CD4-positive, alpha-beta T cell treated with Interleukin-1 beta for 1 hour (primary cell): ENCODE measurements at places on chromosomes 1 and 21.

- no peak for DNase-seq
These were observed 13.1 kb downstream of the EVA1C start for GRCh38 chr21:32425628-32426027.

- no peak for DNase-seq
These were observed 6.5 kb downstream of the TAL1 start for GRCh38 chr1:47225430-47226100.

DNA sequence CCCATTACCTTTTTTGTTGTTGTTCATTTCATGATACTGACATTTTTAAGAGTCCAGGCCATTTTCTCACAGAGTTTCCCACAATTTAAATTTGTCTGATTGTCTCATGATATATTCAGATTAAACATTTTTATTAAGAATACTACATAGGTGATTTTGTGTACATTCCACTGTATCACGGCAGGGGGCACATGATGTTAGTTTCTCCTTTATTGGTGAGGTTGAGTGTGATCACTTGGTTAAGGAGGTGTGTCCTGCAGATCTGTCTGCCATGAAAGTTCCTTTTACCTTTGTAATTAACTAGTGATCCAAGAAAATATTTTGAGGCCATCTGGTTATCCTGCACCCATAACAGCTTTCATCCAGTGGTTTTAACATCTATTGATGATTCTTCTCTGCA, 11.8 kb downstream of the RTCA start:
- peak; percentile 27 for DNase-seq

GRCh38 chr1:1826356-1827088, 48.3 kb upstream of the NADK start:
- DNase-seq: no peak

GRCh38 chr1:115182012-115182715, 92.9 kb upstream of the TSPAN2 start:
- no peak for DNase-seq

DNA sequence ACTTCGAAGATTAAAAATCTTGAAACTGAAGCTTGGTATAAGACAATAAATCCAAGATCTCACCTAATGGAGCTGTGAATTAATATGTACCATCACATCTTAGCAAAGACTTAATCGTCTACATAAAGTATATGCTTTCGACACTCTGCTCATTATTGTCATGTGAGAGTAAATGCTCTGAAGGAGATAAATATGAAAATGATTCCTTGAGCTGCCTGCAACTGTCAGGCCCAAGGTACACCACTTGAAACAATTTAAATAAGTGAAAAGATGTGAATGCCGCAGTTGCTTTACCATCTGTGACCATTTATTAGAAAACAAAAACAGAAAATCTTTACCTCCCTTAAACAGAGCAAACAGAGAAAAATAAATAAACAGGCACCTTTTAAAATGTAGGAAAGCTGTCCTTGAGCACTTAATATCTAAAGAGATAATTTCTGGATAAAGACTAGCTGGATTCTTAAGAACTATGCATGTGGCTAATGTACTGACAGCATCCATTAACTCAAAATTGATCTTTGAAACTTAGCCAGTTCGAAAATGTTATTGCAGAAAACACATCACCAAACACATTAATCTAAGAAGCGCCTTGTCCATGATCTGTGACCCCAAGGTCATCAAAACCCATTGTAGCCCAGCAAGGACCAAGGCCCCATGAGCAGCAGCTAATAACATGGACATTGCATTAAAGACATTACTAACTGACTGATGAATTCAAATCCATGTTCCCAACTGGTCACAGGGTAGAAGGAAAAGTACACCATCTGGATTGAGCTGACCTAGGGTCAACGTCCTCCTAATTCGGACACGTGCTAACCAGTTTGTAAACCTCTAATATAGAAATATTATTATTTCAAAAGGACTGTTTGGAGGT, 18.3 kb upstream of the KRTAP7-1 start:
- DNase-seq: no peak

DNA sequence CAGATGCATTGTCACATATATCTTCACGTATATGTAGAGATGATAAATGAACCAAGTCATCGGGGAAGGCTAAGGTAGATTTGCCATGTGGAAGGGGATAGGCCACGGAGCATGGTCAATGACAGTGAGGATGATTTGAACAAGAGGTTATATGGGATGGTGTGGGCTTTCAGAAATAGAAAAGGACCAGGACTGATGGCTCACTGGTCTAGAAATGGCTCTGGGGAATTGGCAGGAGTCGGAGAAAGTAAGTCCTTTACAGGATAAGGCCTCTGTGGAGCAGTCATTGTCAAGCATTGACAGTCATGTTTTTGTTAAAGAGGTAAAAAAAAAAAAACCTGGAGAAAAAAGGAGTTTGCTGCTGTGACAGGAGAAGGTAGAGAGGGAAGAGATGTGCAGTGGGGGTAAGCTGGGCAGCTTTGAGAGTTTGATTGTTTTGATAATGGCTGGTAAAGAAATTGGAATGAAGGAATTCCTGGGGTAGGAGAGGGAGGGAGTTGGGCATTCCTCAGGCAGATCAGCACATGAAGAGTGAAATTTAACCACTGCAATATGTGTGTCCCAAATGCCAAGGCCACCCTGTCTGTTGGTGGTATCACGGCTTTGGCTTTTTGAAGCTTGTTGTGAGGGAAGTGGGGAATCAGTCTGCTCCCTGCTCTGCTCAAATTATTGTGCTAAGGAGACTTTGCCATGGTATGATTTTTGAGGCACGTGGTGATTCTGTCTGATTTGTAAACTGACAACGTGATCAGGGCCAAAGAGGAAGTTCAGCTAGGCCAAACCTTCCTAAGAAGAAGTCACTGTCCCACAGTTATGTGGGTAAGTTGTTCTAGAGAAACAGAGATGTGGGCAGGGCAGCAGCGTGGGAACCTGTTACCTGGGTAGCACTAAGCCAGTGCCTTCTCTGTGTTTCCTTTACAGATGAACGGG, 26.0 kb downstream of the MACF1 start:
- DNase-seq: peak; percentile 36

DNA sequence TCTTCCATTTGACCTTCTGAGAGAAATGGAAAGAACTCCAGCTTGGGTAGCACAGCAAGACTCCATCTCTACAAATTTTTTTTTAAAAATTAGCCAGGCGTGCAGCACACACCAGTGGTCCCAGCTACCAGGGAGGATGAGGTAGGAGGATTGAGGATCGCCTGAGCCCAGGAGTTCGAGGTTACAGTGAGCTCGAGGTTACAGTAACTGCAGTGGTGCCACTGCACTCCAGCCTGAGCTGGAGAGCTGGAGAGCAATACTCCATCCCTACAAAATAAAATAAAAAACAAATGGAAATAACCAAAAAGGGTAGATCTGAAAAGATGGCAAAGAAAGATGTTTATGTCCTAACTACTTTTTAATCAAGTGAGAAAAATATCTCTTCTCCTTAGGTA, 14.5 kb downstream of the POGZ start:
- DNase-seq: no peak

- no peak for DNase-seq
These were observed 20.4 kb downstream of the SLC16A1 start for GRCh38 chr1:112935461-112936111.
